CD4-positive, alpha-beta T cell treated with Interleukin-1 beta for 1 hour (primary cell): ENCODE measurements at places on chromosomes 6 and 20.

DNA sequence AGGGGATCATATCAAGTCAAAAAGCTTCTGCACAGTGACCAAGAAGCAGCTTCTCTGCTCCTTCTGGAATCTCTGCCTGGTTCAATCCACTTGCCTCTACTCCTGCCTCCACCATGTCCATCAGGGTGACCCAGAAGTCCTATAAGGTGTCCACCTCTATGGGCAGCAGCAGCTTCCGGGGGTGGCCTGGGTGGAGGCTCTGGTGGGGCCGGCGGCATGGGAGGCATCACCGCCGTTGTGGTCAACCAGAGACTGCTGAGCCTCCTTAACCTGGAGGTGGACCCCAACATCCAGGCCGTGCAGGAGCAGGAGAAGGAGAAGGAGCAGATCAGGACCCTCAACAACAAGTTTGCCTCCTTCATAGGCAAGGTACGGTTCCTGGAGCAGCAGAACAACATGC is 159.3 kb downstream of the PRKN start:
- DNase-seq, result no peak

DNA sequence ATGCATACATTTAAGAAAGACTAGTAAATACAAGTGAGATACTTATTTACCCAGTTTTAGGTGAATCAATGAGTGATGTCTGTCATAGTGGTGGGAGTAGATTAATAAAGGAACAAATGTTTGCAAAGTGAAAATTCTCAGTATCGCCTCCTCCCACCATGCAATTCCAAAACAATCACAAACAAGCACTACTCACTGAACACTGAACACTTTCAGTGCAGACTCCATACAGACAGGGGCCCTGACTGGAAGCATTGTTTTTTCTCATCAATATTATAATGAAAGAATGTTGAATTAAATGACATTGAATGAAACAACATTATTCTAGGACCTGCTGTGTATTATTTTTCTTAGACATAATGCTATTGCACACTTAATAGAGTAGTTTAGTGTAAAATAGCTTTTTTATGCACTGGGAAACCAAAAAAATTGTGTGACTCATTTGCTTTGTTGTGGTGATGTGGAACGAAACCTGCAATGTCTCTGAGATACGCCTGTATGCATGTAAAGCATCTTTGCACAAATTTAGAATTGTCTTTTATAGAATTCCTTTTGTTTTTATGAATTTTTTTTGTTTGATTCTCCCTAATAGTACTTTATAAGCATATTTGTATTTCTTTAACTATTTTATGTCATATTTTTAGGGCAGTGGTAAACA is 317.5 kb downstream of the UTRN start:
- DNase-seq, result no peak

DNA sequence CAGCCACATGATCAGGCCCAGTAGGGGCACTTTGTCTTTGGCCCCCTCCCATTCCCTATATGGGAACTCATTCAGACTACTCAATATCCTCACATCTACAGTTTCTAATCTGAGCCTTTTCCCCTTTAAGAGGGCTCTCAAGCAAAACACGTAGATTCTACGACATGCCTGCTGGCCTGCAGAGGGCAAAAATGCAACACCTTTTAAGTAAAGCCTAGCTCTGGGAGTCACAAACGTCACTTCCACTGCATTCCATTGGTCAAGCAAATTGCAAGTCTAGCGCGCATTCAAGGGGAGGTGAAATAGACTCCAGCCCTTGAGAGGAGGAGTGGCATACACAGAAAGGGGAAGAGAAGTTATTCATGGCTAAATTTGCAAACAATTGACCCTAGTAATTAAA is 70.6 kb downstream of the CDC40 start:
- DNase-seq, result no peak

DNA sequence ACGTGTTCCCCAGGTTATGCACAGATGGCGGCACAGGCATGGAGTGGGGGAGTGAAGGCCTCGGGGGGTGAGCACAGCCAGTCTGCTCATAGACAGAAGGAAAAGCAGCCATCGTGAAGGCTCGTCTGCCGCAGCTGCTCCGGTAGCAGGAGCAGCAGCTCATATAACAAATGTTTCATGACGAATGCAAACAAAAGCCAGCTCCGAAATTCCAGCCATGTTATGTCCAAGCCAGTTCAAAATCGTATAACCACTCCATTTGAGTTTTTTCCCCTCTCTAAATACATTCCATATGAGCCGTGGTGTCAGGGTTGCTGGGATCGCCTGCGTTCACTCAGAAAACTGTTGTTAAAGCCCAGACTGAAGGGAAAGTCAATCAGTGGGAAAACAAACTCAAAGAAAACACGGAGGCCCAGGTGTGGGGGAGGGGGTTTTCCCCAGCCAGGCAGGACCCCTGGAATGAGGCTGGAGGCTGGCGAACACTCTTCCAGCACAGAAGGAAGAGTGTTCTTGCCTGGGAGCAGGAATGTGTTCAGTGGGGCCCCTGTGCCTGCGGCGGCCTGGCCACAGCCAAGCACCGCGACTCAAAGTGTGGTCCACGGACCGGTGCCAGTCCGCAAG is 280.4 kb upstream of the TAB2 start:
- DNase-seq, result no peak

GRCh38 chr20:58453391-58453790 is 61.8 kb downstream of the APCDD1L start:
- no peak for DNase-seq

DNA sequence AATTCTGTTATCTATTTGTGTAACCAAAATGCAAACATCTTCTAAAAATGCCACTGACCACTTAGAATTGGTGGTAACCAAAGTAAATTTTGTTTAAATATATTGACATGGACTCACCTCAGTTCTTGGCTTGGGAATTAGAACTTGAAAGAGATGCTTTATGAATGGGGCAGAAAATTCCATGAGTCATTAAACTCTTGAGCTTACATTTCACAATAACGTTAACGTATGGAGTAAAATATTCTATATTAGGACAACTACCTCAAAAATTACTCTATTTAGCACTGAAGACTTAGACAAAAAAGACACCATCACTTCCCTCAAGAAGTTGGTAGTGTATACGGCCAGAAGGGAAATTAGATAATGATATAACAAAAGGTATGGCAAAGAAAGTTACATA is 752.2 kb upstream of the MARCKS start:
- no peak for DNase-seq

GRCh38 chr6:80440496-80441115 is 334.1 kb downstream of the BCKDHB start:
- no peak for DNase-seq

GRCh38 chr20:56769921-56770600 is 141.0 kb downstream of the TFAP2C start:
- DNase-seq, result no peak

GRCh38 chr6:142851601-142852000 is 93.4 kb downstream of the HIVEP2 start:
- DNase-seq, result no peak

DNA sequence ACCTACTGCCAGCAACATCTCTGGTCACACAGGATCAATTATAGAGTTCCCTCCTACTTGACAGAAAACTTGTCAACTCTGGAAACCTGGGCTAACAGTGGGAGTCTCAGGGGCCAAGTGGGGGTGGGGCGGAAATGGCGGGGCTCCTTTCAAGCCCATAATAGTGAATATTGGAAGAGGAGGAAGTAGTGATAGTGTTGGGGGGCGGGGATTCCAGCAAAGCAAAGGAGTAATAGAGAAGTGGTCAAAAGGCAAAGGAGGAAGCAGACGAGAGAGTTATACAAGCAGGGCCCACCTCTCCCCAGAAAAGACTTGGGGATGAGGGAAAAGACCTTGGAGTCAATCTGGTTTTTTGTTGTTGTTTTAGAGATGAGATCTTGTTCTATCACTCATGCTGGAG is 2.1 kb downstream of the DEF6 start:
- peak; percentile 32 for DNase-seq

GRCh38 chr6:156778454-156779205 is 1.5 kb downstream of the ARID1B start:
- peak; percentile 46 for DNase-seq

GRCh38 chr6:161095916-161096315 is 104.3 kb downstream of the MAP3K4 start:
- no peak for DNase-seq

- DNase-seq, result no peak
Observed at GRCh38 chr6:74976026-74976425, 229.8 kb downstream of the COL12A1 start.

DNA sequence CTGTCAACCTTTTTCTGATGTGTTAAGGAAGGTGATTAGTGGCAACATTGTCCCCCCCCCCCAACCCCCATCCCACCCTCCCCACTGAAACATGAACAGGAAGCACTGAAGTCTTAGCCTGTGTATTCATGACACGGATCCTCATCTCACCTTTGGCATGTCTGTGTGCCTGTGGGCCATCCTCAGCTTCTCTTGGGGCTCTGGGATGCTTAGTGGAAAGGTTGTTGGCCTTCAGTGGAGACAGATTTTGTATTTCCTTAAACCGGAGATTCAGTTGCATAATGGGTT is 93.6 kb downstream of the RREB1 start:
- DNase-seq, result no peak

- no peak for DNase-seq
Observed at GRCh38 chr6:67888546-67888885, 746.6 kb upstream of the ADGRB3 start.

DNA sequence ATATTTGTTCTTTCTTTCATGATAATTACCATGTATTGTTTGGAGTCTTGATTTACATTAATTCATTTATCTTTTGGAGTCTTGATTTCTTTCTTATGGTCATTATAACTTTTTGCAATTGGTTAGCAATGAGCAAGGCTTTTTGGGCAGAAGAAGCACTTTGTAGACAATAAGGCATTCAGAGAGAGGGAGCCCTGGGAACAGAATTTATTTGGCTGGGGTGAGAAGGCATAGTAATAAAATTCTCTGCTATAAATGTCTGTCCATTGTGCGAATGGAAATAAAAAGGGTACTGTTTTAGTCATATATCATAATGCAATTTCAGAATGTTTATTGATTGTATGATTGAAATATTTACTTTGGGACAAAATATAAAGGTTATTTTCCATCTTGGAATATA is 147.0 kb downstream of the SLC35F1 start:
- DNase-seq, result no peak

DNA sequence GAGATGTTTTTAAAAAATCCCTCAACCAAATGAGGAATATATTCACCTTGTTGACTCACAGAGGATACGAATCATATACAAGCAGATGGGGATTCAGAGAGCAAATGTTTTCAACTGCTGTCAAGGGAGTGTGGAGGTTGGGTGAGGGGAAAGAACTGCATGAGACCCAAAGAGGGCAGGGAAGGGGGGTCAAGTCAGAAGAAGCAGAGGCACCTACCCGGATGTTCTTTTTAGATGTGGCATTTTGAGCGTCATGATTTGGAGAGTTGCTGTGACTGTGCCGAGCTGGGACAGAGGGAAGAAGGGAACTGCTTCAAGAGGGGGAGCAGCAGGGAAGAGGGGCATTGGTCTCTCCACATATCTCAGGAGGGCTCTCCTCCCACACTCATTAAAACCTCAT is 191.3 kb upstream of the PROKR2 start:
- DNase-seq, result no peak

DNA sequence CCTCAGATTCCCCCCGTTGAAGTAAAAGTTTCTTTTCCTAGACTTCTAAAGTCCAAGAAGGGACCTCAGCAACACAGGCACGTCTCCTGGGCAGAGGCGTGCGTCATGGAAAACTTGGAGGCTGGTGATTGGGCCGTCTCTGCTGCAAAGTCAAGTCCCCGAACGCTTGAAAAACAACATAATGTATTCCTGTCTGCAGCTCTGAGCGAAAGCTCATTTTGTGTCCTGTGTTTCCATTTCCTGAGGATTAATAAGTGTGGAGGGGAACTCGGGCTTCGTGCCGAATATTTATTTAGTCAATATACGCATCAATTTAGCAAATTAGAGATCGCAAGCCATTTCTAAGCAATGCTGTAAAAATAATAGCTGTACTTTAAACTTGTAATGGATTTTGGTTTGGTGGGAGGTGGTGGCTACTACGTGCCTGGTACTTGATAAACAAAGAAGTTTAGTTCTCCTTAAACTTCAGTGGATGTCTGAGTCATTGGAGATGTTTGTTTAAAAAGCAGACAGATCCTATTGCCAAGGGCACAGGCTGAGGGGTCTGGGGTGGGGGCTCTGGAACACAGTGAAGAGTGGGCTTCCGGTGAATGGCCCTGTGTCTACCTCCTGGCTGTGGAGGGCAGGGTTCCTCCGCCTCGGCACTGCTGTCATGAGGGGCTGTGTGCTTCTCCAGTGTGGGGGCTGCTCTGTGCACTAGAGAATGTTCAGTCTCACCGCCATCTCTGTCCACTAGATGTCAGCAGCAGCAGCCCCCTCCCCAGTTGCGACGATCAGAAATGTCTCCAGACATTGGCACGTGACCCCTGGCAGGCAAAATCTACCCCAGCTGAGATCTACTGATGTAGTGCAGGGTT is 21.8 kb downstream of the PCK1 start:
- no peak for DNase-seq
